ENCODE measurements at places on chromosomes 3 and 15.

GRCh38 chr15:97995881-97996603, 35.5 kb downstream of the ARRDC4 start:
- DNase-seq: no peak

DNA sequence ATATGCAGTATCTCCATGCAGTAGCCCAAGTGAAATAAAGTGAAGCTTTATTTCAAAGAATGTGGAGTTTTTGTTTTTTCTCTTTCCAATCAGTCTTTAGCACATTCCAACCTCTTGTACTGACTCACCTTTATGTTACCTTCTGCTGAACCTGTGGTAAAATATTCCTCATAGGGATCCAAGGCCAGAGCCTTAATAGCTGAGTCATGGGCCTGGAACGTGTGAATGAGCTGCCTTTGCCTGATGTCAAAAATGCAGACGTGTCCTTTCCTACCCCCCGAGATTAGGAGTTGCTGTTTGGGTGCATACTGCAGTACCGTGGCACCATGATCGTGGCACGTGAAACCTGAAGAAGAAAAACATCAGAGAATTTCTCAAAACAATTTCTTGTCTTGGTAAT, 108.5 kb downstream of the GLDN start:
- DNase-seq: no peak

DNA sequence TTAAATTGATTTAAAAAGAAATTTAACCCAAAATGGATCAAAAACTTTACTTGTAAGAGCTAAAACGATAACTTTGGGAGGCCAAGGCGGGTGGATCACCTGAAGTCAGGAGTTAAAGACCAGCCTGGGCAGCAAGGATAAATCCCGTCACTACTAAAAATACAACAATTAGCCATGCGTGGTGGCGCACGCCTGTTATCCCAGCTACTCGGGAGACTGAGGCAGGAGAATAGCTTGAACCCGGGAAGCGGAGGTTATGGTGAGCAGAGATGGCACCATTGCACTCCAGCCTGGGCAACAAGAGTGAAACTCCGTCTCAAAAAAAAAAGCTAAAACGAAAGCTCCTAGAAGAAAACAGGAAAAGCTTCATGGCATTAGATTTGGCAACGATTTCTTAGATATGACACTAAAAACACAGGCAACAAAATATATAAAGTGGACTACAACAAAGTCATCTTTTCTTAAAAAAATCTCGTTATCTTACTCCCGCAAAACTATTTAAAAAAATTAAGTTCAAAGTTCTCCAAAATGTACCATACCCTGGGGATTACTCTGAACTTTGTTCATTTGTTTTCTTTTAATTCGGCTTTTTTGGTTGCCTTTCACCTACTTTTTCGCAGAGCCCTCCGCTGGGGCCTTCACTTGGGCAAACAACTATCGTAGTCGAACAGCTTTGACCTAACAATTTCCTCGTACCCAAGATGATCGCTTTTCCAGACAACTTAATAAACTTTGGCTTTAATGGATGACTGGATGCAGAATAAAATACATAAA, 2.9 kb downstream of the HDDC3 start:
- DNase-seq: no peak

DNA sequence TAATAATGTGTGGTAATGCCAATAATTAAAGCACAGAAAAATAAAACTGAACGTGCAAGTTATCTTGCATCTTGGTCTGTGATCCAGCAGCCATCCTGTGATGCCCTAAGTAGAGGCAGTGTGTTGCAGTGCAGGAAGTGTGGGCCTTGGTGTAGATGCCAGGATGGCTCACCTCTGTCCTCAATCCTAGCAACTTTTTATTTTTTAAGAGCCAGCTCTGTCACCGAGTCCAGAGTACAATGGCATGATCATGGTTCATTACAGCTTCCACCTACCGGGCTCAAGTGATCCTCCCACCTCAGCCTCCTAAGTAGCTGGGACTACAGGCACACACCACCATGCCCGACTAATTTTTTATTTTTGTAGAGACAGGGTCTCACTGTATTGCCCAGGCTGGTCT, 7.6 kb downstream of the BAHD1 start:
- no peak for DNase-seq

DNA sequence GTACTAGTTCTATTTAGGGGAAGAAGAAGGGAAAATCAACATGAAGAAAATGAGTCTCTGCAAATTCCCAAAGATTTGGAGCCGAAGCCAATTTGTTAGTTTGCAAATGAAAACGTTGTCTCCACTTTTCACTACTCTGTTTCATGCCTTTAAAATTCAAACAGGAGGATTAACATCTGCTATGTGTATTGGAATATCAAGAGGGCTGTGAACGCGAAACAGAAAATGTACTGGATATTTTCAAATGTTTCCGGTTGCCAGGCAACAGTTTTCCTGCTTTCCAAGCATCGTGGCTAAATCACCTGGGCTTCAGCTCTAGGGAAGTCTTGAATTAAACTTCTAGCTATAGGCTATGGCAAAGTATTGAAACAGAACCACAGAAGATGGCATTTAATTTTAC, 172.8 kb downstream of the KCNMB2 start:
- DNase-seq: no peak

DNA sequence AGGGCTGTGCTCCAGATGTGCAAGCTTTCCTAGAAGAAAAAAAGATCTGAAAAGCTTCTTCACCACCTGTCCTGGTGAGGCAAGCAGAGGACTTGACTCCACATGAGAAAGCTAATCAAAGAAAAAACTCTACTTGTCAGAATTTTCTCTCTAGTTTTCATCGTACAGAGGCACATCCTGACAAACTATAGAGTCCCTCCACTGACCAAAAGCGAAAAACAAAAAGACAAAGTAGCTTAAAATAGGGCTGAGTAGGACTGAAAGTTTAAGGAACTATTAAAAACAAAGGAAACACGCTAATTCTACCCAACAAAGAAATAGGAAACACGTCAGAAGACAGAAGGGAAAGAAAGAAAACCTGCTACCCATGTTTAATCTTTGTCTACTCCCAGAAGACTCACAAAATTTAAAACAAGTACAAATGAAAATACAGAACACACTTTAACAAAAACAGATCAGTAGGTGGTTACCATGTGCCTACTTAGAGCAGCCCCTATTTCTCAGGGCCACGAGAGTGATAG, 26.5 kb downstream of the NANOGP8 start:
- no peak for DNase-seq

DNA sequence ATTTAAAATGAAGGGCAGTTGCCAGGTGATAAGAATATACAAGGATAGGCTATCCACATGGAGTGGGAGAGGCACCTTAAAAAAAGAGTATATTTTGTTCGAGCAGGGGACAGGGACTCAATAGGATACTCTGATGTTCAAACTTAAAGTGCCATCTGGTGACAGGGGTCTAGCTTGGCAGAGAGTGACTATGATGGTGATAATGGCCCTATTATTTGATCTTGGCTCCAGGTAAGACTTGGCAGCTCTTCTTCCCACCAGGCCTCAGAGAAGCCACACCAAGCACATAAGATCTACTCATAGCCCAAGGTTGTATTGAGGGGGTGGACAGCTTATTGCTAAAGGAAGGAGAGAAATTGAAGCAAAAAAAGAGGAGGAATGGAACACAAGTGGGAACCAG, 109.0 kb upstream of the MANF start:
- no peak for DNase-seq

DNA sequence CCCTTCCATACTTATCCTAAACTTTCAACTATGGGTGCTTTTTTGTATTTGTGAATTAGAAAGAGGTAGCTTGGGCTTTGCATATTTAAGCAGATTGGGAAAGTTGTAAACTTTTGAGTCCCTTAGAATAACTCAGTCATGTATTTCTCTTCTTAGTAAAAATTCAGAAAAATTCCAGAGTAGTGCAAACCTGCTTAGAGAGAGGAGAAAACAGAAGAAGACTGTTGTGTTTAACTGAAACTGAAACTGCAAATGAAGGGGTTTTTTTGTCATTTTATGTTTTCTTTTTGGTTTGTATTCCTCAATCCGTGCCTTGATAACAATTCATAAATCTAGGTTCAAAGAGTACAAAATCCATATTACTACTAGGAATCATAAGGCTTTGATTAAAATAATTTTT, 31.3 kb downstream of the CD200 start:
- no peak for DNase-seq

DNA sequence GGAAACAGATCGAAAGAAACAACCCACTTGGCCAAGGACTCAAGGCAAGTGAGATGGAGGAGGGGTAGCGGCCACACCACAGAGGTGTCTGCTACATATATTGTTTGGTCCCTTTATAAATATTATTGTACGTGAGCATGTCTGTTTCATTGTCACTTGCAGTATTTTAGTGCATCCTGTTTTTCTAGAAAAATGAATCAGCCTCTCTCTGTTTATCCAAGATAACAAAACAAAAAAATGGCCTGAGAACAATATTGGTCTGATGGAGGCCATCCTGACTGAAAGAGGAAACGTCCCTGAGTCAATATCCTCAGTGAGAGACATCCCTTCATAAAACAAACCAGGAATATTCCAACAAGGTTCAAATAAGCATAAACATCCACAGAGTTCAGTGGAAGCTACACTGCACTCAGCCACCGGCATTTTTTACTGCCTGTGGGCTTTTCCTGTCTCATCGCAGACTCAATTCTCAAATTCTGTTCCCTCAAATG, 42.0 kb downstream of the WWTR1 start:
- DNase-seq: no peak

DNA sequence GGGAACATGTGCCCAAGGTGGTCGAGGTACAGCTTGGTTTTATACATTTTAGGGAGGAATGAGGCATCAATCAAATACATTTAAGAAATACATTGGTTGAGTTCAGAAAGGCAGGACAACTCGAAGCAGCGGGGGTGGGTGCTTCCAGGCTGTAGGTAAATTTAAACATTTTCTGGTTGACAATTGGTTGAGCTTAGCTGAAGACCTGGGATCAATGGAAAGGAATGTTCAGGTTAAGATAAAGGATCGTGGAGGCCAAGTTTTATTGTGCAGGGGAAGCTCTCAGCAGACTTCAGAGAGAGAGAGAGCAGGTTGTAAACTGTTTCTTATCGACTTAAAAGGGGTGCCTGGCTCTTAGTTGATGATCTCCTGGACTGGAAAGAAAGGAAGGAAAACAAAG, 11.3 kb downstream of the CPN2 start:
- no peak for DNase-seq

DNA sequence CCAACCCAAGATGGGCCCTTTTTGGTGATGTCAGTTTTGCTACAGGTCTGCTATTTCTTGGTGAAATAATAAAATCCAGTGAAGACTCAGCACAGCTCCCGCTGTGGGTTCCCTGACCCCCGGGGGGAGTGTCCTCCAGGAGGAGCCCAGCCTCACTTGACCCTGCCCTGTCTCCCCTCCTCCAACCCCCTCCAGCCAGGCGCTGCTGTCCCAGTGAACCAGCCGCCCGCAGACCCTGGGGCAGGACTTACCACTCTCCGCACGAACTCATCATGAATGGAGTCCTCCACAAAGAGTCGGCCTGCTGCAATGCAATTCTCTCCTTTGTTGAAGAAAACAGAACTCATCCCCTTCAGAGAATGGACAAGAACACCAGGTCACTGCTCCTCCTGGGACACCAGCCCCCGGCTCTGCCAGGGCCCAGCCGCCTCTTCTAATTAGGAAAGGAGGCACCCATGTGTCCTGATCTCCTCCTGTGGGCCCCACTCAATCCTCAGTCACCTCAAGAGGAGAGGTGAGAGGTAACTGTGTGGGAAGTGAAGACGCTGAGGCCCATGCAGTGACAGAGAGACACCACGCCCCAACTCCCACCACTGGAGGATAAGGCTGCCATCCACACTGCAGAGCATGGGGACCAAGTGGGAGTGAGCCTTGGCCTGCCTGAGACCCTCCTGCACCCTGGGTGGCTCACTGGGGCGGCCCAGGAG, 28.8 kb upstream of the SLC41A3 start:
- DNase-seq: no peak

GRCh38 chr15:65561934-65562333, 31.7 kb downstream of the HACD3 start:
- no peak for DNase-seq

- DNase-seq: no peak
These were observed 997.2 kb downstream of the TUSC7 start for GRCh38 chr3:117706756-117707155.

- DNase-seq: no peak
These were observed 509.5 kb downstream of the NTRK3 start for GRCh38 chr15:87747087-87747486.

DNA sequence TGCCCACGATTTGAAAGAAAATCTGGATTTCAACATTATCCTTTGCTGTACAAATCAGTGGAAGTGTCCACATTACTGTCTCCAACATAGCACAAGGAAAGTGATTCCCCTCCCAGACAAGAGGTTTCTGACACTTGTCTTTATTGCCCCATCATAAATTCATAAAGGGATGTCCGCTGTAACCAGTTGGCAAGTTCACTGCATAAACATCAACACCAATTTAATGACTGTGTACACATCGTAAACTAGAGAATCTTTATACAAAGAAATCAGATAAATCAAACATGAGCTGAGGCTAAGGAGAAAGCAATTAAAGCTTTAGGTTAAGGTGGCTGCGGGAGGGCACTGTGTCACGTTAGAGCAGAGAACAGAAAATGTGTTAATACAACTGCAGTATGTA, 129.8 kb downstream of the MEIS2 start:
- DNase-seq: no peak

GRCh38 chr15:60219866-60220265, 177.9 kb downstream of the ANXA2 start:
- DNase-seq: no peak

DNA sequence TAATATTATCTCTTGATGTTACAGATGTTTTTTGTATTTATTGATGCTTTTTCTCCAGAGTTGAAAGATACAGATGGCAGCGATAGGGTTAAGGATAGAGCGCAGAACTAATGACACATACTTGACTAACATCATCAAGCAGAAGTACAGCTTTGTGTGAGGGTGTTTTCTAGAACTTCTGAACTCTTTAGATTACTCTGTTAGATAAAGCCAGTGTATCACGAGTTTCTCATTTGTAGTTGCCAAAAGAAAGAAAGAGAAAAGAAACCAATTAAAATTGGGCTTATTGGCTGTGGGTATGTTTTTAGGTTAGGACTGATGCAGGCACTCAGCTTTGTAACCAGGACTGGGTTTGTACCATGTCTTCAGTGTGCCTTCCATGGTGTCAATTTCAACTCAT, 6.6 kb upstream of the GPR171 start:
- no peak for DNase-seq

DNA sequence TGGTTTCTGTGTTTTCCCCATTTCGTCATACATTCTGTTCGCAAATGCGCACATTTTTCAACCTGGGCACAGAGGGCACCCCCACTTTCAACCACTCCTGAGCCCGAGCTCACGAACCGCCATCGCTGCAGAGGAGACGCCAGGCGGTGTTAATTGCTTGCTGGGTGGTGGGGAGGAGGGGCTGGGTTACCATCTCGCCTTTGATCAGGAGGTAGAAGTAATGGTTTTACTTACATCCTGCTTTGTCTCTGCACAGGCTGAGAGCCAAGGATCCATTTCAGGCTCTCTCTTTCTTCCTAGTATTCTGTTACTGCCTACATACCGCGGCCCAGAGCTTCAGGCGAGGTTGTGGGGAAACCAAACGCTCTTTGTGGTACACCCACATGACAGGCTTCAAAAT, 177.3 kb upstream of the WNT5A start:
- DNase-seq: no peak

Measured in putamen (tissue), 1 donor.